ENCODE measurements at places on chromosomes 6 and 20.
A peak's percentile ranks its signal among the peaks of the same experiment; 100 is the strongest.

- peak; percentile 11 for DNase-seq
These were observed 789.6 kb upstream of the EYS start for GRCh38 chr6:66496659-66497058.

GRCh38 chr20:61230166-61230565 lies 21.9 kb upstream of the CDH4 start:
- no peak for DNase-seq

GRCh38 chr6:87687296-87687695 lies 14.7 kb downstream of the AKIRIN2 start:
- DNase-seq = no peak

DNA sequence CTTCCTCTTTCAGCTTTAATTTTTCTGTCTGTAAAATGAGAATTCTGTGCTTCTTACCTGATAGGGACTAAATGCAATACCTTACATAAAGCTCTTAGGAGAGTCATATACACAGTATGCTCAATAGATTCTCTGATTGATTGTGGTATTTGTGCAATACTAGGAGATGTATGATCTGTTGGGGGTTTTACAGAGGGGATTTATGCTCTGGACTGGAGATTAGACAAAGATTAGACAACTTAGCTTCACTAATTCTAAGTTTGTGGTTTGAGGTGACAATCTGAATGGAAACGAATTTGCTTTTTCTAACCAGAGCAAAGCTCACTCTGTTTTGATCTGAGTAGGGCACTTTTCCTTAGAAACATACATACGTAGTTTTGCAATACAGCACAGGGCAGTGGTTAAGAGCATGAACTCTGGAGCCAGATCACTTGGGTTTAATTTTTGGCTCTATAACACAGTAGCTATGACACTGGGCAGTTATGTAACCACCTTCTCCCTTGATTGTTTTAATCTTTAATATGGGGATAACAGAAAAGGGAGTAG lies 126.2 kb downstream of the RNF144B start:
- DNase-seq = no peak

DNA sequence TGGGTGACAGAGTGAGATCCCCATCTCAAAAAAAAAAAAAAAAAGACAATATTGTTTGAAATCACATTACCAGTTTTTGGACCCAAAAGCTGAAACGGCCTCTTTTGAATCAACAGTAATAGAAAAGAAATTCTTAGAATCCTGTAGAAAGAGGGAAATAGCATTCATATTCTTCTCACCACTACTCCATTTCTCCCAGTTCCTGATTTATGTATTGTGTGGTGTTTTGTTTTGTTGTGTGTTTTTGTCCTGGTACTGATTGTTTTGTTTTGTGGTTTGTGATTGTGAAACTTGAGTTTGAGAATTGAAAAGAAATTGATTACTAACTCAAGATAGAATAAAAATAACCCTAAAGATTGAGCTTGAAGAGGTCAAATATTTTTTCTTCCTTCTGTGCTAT lies 26.2 kb upstream of the EEF1A1 start:
- no peak for DNase-seq

DNA sequence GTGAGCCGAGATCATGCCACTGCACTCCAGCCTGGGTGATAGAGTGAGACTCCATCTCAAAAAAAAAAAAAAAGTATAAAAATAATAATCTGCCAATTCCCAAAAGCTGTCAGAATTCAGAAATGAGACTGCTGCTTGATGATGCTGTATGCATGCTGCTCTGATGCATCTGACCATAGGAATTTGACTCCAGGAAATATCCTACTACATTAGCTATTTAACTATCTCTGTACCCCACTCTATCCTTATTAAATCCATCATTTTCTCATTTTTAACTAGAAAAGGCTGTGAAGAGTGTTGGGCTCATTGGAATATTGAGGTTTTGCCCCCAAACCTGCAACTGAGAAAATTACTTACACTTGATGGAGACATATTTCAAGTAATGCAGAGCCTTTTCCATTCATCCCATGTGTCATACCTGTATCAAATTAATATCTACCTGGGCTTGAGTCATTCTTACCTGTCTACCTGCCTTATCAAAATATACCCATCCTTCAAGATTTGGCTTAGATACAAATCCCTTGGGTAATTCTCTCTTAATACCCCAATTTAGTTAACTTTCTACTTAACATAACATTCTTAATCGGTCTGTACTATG lies 135.2 kb upstream of the PREP start:
- no peak for DNase-seq

DNA sequence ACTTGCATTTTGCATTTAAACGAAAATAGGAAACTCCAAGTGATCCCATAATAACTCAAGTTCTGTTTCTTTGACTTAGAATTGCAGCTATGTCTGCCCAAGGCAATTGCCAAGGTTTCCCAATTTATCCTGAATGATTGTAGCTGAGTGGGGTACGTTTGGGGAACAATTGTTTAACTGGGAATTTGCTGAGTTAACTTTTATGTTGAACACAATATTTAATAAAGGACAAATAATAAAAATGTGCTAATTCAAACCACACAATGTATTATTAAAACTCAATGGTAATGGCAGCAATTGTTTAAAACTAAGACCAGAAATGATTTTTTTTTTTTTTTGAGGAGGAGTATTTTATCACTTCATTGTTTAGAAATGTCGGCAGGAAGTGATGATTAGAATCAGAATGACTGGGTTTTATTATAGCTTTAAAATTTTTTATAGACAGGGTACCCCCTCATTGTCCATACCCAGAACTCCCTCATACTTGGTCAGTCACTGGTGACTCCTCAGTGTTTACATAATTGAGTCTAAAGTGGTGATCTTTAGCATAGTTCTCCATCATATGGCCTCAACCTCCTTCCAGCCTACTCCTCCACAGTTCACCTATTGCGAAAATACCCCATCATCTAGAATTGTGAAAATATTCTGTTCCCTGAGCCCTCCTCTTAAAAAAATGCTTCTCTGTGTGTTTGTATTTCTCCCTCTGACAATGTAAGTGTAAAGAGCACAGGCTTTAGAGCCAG lies 389.2 kb upstream of the CITED2 start:
- DNase-seq = no peak

Data from iris pigment epithelial cell (primary cell).